Aorta (tissue), 5 donors: ENCODE measurements at places on chromosomes 5 and 9. TPM values are rescaled to one million over a fixed set of nuclear protein-coding genes. Genes with fewer than 3 reads are reported as not detected.

- DNase-seq: no peak
These were observed 151.2 kb downstream of the TTC39B start for GRCh38 chr9:15155826-15156225.

The PCDH1 gene
- total RNA-seq: 29.4 TPM

- DNase-seq: peak; percentile 67
These were observed 161.9 kb downstream of the MAPKAP1 start for GRCh38 chr9:125544988-125545651.

DNA sequence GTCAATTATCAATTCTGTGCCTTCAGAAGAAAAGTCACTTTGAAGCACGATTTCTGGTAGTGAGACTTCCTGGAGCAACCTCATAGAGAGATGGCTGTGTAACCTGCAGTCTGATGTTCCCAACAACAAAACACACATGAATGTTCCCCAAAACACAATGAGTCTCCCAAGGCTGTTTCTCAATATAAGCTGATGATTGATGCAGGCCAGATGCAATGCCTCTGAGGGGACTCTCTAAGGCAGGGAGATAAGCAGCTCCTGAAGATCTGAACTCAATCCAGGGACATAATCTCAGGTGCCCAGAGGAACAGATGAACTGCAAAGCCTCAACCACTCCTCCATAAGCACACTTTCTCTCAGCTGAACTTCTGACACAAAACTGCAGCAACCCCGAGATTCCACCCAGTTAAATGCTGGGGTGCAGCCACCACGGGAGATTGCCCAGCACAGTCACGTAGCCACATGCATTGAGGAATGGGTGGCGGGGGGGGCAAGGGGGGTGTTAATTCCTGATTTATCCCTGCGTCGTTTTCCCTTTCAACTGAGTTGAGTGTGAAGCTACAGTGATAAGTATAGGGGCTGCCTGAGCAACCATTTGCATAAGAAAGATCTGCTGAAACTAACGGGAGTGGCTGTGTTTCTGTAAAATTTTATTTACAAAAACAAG, 122.7 kb upstream of the RASEF start:
- DNase-seq: no peak

The GRM6 gene
- total RNA-seq: not detected
